ENCODE measurements at places on chromosomes 16 and 17.

DNA sequence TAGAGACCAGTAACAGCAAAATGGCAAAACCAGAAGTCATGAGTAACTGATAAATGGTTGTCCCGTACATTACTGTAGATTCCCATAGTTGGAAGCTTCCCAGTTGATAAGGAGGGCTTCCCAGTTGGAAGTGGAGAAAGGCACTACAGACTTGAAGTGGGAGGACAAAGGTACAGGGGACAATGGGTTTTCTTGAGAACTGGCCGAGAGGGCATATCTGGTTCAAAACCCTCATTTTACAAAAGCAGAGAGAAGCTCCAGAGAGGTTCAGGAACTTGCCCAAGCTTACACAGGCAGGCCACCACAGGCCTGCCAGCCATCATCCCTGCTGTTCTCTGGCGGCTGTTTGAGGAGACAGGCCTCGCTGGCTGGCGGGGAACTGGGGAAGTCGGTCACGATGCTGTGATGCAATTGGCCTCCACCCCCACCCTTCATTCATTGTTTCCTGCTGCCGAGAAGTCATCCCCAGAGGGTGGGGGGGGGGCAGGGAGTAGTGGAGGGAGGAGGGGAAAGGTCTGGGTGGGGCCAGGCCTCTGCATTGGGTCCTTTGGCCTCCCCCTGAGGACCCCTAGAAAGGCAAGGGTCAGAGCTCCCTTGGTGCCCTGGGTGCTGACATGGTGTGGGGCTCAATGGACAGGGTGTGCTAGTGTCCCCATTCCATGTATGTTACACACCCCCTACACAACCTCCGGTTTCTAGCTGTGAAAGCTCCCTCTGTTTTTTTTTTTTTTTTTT is 3.0 kb downstream of the UBALD2 start:
- DNase-seq = peak; percentile 88

GRCh38 chr16:1933097-1933661 is 9.8 kb downstream of the MSRB1 start:
- DNase-seq = no peak

GRCh38 chr16:85564277-85565051 is 48.7 kb upstream of the GSE1 start:
- DNase-seq = peak; percentile 67

DNA sequence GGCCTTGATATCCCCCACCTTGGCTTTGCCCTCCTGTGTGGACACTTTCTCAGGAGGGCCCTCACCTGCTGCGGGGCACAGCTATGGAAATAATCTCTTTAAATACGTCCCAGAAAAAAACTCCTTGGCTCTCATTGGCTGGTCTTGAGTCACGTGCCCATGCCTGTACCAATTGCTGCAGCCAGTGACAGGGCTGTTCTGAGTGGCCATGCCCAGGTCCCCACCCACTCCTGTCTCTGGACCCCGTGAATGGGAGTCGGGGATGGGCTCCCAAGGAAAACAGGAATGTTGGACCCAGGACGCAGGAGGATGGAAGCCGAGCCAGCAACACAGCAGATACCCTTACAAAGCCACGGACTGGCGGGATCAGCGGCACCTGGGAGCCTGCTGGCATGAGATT is 53.1 kb upstream of the CDR2 start:
- DNase-seq = no peak

DNA sequence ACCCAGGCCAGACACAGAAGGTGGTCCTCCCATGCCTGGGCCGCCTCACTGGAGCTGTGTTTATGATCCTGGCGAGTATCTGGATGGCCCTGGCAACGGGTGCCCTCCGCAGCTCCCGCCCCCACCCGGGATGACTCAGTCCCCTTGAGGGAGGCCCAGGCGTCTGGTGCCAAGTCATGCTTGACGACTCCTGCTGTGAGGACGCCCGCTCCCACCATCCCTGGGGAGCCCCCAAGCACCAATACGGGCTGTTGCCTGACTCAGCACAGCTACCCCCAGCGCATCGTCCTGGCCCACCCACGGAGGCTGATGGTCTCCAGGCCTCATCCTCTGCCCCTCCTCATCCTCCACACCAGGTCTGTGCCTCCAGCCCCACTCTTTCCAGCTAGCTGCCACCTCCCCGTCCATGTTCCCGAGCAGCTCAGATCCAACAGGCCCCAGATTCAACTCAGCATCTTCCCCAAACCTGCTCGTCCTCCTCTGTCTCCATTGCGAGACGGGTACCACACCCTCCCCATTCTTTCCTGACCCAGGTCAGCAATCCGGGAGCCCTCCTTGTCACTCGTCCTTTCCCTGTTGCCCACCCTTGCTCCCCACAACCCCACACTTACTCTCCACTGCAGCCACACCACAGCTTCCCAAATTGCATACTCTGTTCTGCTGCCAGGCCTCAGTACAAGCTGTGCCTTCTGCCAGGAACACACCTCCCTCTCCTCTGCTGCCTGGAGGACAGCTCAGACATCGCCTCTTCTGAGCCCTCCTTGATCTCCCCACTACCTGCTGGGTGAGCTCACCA is 2.6 kb downstream of the CAMKK1 start:
- DNase-seq = peak; percentile 24

DNA sequence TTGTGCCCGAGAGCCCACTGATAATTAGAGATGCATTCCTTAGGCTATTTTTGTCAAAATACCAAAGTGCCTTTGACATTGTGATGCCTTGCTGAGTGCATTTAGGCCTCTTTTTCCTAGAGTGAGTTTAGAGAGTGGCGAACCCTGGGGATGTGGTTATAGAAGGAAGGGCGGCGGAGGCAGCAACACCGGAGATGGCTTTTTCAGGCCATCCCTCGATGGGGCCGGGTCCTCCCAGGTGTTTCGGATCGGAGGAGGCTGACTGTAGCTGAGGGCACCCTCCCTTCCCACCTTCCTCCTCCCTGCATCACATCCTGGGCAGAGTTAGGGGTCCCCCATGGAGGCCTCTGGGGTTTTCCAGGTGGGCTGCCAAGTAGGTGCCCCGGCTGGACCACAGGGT is 6.6 kb upstream of the SNAI3 start:
- no peak for DNase-seq

- DNase-seq = no peak
Measured at GRCh38 chr16:12356632-12357340, 380.3 kb downstream of the SNX29 start.

DNA sequence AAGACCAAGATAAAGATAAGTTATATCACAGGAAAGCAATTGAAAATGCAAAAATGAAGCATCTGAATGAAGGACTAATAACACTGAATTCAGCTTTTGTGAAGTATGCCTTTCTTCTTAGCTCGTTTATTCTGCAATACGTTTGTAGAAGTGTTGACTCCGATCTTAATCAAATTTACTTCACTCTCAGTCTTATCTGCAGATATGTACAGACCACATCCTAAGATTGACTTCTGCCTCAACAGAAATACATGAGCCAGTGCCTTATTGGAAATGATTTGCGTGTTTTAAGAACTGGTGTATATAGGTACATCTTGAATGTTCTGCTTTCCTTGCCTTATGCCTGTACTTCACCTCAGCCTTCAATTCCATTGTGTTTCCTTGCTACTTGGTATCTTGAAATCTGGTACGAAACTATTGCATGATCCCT is 1.3 kb downstream of the ATF7IP2 start:
- no peak for DNase-seq

All from gastrocnemius medialis (tissue), 4 donors.